NCI-H1436 treated with DMSO at 0.1 percent for 48 hours (cell line): ENCODE measurements at places on chromosomes 1 and 21.
A peak's percentile ranks its signal among the peaks of the same experiment; 100 is the strongest.

- peak; percentile 41 for DNase-seq
Observed at GRCh38 chr1:183470961-183471742, 1.1 kb upstream of the SMG7 start.

- DNase-seq, result no peak
Observed at GRCh38 chr1:234253732-234254131, 119.5 kb upstream of the COA6 start.

- DNase-seq, result no peak
Observed at GRCh38 chr1:45846931-45847330, 43.5 kb downstream of the MAST2 start.

GRCh38 chr1:101520302-101520701, 283.5 kb downstream of the S1PR1 start:
- DNase-seq, result no peak

- DNase-seq, result no peak
Observed at GRCh38 chr1:238776126-238776525, 610.2 kb upstream of the CHRM3 start.

- no peak for DNase-seq
Observed at GRCh38 chr1:246641394-246641793, 75.1 kb downstream of the CNST start.

- DNase-seq, result peak; percentile 63
Observed at GRCh38 chr1:150613061-150613920, 16.1 kb downstream of the ENSA start.

DNA sequence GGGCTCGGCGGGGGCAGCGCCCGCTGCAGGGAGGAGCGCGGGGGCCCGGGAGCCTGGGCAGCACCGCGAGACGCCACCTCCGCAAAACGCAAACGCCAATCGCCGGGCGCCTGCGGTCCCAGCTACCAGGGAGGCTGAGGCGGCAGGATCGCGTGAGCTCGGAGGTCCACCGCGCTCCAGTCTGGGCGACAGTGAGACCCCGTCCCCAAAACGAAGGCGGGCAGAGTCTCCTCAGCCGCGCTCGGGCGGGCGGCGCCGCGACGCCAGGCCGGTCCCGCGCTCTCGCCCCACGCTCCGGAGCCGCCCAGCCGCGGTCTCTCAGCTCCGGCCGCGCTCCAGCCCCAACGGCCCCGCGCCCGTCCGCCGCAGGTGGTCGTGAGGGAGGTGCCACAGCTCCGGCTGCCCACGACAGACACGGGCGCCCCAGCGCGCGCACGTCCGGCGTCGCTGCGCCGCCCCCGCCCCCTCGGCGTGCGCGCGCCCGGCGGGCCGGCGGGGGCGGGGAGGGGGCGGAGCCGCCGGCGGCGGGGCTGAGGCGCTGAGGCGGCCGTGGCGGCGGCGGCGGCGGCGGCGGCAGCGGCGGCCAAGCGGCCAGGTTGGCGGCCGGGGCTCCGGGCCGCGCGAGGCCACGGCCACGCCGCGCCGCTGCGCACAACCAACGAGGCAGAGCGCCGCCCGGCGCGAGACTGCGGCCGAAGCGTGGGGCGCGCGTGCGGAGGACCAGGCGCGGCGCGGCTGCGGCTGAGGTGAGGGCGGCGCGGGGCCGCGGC, at the start of gene ADARB1:
Gene ADARB1 (plus strand): TSS at position 533 of the 770 bp plus-strand sequence. CDS start 97,077 bp downstream, outside the sequence.
- DNase-seq, result no peak

GRCh38 chr1:51520700-51521248, 1.7 kb upstream of the EPS15 start:
- DNase-seq, result no peak

DNA sequence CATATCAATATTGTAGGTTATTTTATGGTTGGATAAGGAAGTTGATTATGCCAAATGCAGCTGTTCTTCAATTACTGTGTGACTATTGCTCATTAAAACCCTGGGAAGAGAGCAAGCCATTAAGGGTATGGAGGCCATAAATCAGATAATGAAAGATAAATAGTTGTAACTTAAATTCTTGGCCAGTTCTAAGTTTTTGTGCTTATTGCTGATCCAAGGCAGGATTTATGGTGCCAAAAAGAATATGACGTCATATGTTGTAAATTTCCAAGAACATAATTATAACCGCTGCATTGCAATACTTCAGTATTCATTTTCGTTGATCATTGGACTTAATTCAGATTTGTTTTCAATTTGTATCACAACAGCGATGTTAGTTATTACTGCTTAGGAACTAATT, 211.6 kb downstream of the LRRC40 start:
- DNase-seq, result no peak
